DMS153 (cell line): ENCODE measurements at places on chromosomes 2 and 18.

GRCh38 chr2:206739271-206739670 is 21.1 kb upstream of the DYTN start:
- no peak for DNase-seq

DNA sequence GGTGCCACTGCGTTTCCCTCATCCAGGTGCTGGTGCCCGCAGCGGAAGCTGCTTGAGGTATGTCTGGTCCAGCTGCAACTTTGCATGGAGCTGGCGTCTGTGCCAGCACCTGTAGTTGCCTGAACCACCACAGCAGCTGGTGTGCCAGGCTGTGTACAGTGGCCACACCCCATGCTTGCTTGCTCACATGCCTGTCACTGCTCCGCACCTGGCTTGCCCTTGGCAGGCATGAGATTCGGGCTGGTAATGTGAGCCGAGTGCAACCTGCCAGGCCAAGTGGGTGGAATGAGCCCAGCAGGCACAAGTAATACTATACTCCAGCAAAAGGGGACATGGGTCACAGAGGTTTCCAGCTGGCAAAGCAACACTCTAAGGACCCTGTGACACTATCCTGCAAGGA is 1123.3 kb upstream of the ACVR2A start:
- DNase-seq, result no peak

GRCh38 chr2:172420216-172420615 is 7.2 kb upstream of the ITGA6 start:
- DNase-seq, result no peak

DNA sequence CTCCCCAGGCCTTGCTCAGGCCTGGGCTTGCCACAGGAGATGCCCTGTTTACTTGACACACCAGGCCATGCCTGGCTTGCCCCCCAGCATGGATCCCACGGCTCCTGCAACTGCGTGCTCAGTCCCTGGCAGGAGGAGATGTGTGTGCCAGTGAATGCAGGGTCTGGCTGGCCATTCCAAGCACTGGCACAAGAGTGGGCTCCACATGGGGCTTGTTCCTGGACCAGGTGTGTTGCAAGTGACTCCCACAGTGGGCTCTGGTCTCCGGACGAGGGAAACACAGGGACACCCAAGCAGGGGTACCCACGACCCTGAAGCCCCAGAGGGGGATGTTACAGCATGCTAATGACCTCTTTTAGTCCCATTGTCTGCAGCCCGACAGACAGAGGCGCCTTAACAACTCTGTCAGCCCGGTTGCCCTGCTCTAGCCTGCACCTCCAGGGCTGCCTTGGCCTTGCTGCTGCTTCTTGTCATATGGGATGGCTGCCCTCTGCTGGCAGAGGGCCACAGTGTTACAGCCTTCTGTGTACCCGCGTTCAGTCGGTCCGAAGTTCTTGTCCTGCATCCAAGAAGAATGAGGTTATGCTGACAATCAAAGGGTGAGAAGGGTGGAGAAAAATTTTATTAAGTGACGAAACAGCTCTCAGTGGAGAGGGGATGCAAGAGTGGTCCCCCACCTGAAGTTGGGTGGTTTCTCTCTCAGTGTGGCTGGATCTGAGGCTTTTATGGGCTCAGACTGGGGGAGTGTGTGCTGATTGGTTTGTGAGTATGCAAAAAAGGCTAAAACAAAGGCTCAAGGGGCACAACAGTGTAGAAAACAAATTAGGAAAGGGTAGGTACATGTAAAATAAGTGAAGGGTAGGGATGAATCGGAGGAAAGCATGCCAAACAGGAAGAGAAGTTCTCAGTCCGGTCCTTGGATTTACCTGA is 180.4 kb downstream of the MBD5 start:
- no peak for DNase-seq

- DNase-seq, result no peak
Observed at GRCh38 chr2:204205538-204205937, 269.0 kb downstream of the ICOS start.

DNA sequence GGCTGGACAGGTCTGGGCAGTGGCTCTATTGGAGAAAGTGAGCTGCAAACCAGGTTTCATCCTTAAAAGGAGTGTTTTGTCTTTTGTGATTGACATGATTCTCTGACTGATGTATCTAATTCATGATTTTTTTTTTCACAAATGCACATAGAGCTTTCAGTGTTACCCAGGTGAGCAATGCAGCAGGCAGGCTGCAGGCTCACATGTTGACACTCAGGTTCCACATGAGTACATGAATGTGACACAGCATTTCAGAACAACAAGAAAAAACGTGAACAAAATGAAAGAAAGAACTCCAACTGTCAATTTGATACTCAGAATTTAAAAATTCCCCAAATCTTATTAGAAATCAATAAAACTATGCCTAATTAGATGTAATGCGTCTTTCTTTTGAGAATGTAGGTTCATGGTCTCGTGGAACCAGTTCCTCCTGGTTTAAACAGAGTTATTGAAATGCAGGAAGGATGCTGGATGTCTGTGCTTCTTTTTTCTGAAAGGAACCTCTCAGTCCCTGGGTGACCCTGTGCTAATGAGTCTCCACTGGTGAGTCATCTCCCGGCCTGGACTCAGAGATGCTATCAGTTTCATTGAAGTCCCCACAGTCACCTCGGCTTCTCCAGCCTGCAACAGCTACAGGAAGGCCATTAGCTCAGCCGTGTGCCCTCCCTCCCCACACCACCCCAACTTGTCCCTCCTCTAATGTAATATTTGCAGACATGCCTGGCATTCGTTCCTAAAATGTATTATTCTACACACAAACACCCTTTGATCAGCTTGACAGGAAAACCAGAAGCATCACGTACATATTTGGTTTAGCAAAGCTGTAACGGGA is 430.4 kb downstream of the LPIN1 start:
- peak; percentile 57 for DNase-seq

DNA sequence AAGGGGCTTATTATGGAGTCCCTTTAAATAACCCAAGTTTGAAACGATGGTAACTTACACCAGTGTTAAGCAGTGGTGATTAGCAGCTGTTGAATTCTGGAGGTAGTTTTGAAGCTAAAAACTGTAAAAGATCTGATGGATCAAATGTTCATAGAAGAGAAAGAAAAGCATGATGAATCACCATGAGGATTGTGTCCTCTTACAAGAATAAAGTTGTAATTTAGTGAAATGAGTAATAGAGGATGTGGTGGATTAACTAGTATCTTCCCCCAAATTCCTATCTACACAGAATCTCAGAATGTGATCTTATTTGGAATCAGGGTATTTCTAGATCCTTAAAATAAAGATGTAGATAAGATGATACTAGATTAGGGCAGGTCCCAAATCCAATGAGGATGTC is 1138.2 kb upstream of the TMEFF2 start:
- no peak for DNase-seq

DNA sequence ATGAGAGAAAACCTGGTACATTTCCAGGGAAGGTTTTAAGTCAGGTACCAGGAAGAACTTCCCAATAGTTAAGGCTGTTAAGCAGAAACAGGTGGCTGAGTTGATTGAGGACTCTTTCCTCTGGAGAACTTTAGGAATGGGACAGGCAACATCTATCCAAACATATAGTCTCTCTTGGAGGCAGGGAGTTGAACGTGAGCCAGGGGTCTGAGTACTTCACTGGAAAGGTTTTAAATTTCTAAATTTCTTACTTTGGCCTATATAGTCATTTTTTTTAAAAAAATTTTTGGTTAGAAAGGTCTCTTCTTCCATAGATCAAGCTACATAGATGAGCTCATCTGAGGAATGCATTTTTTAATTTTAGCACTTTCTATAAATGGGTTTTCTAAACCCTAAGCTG is 261.4 kb upstream of the TCF4 start:
- no peak for DNase-seq

DNA sequence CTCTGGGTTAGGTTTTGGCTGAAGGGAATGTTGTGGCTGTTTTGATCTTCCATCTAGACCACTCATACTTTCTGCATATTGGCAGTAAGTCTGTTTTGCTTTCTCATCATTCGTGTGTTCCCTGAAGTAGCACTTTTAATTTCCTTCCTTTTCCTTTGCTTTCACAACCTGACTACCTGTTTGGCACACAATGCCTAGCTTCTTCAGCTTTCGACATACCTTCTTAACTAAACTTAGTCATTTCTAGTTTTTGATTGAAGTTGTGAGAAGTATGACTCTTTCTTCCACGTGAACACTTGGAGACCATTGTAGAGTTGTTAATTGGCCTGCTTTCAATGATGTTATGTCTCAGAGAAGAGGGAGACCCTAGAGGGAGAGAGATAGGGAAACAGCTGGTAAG is 123.6 kb upstream of the EPB41L3 start:
- DNase-seq, result no peak

DNA sequence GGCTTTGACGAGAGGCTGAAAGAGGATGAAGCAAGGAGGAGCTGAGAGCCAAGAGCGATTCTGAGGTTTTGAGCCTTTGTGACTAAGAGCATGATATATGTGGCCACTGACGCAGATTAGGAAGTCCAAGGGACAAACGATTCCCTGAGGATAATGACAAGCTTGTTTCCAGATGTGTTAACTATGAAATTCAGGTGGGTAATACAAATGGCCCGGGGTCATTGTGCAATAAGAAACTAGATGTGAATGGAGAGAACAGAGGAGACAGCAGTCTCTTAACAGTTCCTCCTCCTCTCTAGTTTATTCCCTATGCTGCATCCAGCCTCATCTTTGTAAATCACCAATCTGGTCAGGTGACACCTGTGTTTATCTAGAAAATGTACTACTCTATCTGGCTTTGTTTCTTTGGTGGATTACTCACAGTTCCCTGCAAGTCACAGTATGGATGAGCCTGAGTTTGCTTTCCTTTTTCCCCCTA is 84.2 kb downstream of the SOCS6 start:
- DNase-seq, result no peak

GRCh38 chr2:199480966-199481365 is 23.2 kb upstream of the SATB2 start:
- no peak for DNase-seq

- DNase-seq, result no peak
Observed at GRCh38 chr2:98795891-98796676, 65.2 kb upstream of the MGAT4A start.

DNA sequence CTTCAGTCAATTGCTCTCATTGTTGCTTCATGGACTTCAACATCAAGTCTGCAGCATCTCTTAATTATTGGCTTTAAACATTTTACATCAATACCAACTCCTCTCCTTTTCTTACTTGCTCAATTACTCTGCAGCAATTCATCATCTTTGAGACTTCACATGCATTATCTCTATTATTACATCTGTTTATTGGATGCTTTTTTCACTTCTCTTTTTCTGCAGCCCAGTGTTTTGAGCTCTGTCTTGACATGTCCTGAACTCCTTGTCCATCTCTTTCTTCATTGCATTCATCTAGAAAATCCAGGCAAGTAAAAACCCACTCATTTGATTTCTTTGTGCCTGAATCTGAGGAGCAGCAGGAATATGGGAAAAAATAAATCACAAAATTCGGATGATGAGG is 647.9 kb downstream of the PLCL1 start:
- no peak for DNase-seq

- no peak for DNase-seq
Observed at GRCh38 chr2:43430489-43430888, 165.3 kb downstream of the THADA start.

DNA sequence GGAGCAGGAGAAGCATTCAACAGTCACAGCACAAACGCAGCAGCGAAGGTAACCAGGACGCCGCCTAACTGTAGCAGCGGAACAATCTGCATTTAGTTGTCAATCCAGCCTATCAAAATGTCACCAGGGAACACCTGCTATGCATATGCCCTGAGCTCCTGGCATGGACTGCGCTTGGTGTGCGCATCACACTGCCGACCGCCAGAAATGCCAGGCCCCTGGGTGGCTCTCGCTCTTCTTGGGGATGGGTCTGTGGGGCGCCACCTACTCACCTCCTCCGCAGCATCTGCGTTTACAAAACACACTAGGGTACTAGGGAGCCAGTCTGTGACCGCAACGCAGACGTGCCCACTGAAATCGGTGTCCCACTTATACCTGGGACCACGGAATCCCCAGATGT is 31.7 kb downstream of the ZNF516 start:
- DNase-seq, result no peak

DNA sequence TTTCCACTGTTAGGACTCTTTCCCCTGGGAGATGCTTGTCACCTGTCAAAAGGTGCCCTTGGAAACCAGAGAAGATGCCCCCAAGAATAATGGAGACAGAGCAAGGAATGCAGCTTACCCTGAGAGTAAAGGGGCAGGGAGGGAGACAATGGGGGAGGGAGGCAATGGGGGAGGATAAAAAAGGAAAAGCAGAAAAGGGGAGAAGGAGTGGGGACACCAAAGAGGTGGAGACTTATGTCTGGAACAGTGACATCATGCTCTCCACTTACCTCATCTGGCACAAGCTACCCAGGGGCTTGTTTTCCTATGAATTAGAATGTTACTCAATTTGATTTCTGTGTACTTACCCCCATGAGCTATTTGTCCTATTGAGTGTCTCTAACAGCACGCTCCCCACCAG is 67.9 kb downstream of the MRO start:
- DNase-seq, result no peak

- no peak for DNase-seq
Observed at GRCh38 chr2:100234141-100234540, 88.2 kb downstream of the LONRF2 start.

GRCh38 chr2:59777120-59777519 is 776.3 kb downstream of the BCL11A start:
- no peak for DNase-seq

- DNase-seq, result no peak
Observed at GRCh38 chr2:127636248-127637235, 9.4 kb upstream of the GPR17 start.

DNA sequence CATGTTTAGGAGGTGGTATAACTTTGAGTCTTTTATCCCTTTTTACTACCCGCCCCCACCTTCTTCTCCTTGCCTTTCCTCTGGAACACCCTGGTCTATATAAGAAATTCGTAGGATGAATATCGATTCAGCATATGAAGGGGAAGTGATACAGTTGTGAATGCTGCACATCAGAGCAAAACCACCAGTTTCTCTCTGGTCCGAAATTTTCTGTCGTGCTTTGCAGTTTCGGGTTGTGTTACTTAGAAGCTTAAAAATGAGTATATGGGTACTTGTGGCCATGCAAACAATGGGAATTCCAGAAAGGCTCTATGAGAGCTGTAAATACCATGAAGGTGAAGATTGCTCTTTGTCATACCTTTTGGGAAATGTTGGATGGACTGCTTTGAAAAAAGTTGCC is 60.6 kb downstream of the DAW1 start:
- no peak for DNase-seq

- peak; percentile 37 for DNase-seq
Observed at GRCh38 chr2:9152975-9153642, 53.5 kb upstream of the ASAP2 start.

DNA sequence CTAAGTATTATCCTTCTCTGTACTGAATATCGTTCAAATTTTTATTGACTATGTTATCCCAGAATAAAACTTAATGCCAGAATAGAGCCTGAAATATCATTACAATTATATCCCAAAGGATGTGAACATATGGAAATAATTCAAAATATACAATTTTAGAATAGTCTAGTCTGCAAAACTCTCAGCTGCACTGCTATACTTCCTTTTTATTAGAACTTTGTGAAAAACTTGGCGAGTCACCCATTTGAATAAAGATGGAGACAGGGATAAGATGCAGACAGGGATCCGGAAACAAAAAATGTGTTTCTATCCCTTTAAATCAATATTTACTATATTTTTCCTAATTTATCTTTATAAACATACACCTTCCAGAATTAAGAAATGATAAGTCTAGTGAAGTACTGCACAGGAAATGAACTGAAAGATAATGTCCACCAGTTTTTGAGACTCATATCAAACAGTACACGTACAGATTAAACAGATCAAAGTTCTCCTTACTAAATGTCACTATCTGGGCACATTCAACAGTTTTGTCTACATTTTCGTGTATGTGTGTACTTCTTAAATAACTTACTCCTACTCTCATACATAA is 107.8 kb downstream of the MEP1B start:
- DNase-seq, result no peak
